Dorsolateral prefrontal cortex (tissue), 122 donors: ENCODE measurements at places on chromosomes 13 and 19.

- no peak for DNase-seq
Measured at GRCh38 chr13:98940325-98941001, 37.4 kb downstream of the DOCK9 start.

GRCh38 chr13:113817860-113818691, 45.8 kb downstream of the GAS6 start:
- no peak for DNase-seq

- no peak for DNase-seq
Measured at GRCh38 chr13:77728265-77729125, 31.0 kb downstream of the SLAIN1 start.

- no peak for DNase-seq
Measured at GRCh38 chr13:24274452-24275021, 34.8 kb upstream of the C1QTNF9 start.

- no peak for DNase-seq
Measured at GRCh38 chr13:110298505-110299282, 8.3 kb downstream of the COL4A1 start.

GRCh38 chr13:20869540-20869939, 33.0 kb downstream of the XPO4 start:
- DNase-seq: no peak

- no peak for DNase-seq
Measured at GRCh38 chr13:69487576-69487975, 620.0 kb upstream of the ATXN8OS start.

GRCh38 chr13:40060296-40061007, 405.0 kb downstream of the COG6 start:
- DNase-seq: peak; percentile 50

DNA sequence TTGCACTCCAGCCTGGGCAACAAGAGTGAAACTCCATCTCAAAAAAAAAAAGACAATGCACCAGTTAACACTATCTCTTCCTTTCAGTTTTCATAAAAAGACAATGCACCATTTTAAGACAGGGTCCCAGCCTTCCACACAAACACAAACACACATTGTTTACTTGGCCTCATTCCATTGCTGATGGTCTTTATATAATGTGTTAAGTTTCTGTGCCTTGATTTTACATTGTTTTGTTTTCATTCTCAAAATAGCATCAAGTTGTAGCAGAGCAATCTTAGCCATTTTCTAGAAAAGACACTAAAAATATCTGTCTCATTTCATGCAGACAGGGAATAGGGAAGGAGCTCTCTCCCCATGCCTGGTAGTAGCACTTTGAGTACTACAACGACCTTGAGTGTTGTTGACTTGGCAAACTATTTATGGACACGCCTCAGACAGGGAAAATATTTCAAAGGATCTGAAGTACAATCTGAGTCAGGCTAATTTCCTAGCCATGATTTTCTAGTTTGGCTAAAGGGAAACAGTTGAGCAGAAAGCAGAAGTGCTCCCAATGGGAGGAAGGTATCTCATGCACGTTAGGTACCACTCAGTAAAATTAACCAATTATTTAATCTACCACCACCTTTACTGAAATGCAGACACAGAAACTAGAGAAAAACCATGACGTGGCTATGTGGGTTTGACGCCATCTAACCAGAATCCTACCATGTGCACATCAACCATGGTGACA, 120.6 kb downstream of the ABCC4 start:
- no peak for DNase-seq

DNA sequence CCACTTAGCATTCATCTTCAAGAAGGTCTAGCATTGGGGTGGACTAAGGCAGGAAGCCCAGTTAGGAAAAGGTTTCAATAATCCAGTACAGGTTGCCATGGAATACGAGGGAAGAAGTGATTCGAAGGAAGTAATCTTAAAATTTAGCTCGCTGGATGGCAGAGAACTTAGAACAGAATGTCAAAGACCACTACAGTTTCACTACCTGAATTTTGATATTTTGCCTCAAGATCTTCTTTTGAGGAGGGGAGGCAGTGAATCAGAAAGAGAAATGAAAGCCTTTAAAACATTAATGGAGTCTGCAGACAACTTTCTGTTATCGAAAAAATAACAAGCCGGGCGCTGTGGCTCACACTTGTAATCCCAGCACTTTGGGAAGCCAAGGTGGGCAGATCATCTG, 7.0 kb upstream of the RAB8A start:
- DNase-seq: no peak

- no peak for DNase-seq
Measured at GRCh38 chr19:7427944-7428343, 60.9 kb downstream of the PEX11G start.

DNA sequence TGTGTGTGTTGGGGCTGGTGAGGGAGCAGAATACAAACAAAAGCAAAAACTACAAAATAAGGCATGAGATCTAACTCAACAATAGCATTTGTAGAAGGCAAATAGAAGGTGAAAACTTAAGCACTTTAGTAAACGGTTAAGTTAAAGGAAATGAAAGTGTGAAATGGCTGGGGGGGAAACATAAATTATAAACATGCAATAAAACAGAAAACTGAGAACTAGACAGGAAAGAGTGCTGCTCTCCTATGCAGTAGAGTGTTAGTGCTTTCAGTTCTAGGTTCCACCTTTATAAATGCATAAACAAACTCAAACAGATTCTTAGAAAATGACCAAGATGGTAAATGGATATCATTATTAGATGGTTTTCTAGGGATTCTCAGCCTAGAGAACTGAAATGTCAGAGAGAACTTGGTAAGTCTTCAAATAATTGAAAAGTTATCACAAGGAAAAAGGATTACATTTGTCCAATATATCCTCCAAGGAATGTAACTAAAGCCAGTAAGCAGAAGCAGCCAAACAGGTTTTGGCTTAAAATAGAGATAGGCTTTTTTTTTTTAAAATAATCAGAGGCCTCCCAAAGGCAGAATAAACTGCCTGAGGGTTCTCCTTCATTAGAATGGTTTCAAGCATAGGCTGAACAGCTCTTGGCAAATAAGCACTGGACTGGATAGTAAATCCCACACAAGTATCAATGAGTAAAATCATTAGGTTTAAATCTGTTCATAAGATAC, 23.3 kb downstream of the RBM26 start:
- DNase-seq: no peak

- DNase-seq: no peak
Measured at GRCh38 chr19:43518051-43518450, 8.9 kb downstream of the ETHE1 start.

- DNase-seq: no peak
Measured at GRCh38 chr19:30631033-30631370, 258.8 kb downstream of the ZNF536 start.

- DNase-seq: no peak
Measured at GRCh38 chr13:99656844-99657381, 155.6 kb downstream of the TM9SF2 start.

GRCh38 chr13:99659226-99659625, 158.0 kb downstream of the TM9SF2 start:
- DNase-seq: no peak

DNA sequence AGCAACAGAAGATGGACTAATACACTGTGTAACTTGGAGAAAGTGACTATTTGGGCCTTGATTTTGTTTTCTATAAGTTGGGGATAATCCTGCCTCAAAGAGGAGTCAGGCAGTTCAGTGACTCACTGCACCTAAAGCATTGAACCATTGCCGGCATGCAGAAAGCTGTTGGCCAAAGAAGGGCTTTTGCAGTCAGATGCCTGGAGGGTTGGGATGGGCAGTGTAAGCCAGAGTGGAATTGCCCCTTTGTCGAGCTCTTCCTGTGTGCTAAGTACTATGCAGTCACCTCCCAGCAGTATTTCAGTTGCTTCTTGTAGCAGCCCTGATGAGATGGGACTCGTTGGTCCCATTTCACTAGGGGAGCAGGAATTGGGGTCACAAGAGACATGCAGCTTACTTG, 11.1 kb downstream of the ZNF473 start:
- DNase-seq: no peak

GRCh38 chr19:33231511-33231910, 5.9 kb upstream of the SLC7A10 start:
- DNase-seq: no peak

DNA sequence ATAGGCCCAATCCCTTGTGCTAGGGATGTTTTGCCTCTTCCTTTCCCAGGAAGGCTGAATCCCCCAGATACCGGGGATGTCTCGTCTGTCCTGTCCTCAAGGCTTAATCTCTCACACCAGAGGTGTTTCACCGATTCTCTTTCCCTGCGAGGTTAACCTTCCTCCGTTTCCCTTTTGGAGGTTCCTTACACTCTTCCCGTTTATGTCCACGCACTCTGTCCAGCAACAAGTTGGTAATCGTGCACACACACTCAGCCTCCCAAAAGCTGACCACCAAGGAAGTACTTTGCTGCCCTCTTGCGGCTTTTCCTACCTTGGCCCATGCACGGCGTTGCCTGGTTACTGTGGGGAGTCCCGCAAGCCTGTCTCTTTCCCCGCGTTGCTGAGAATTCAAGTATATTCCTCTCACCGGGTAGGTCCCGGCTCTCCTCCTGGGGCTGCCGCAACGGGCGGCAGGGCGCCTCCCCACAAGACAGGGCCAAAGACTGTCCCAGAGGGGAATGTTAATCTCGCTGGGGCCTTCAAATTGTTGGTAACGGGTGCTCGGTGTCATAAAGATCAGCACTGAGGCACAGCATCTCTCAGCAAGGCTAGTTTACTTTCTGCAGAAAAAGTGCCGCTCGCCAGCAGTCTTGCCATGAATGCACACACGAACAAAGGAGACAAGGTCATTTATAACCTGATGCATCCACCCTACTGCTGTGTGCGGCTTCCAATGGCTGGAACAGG, 36.7 kb upstream of the CD177 start:
- DNase-seq: no peak

GRCh38 chr19:33394723-33395560, 21.4 kb downstream of the CEBPG start:
- no peak for DNase-seq

GRCh38 chr13:108342369-108343289, 73.1 kb downstream of the TNFSF13B start:
- DNase-seq: peak; percentile 16

DNA sequence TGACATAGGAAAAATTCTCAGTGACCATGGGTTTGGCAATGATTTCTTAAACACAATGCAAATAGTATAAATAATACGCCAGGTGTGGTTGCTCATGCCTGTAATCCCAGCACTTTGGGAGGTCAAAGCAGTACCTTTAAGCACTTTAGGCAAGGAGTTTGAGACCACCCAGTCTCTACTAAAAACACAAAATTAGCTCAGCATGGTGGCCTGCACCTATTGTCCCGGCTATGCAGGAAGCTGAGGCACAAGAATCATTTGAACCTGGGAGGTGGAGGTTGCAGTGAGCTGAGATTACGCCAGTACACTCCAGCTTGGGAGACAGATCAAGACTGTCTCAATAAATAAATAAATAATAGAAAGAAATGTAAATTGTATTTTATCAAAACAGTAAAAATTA, 356.5 kb upstream of the SLITRK6 start:
- DNase-seq: no peak

DNA sequence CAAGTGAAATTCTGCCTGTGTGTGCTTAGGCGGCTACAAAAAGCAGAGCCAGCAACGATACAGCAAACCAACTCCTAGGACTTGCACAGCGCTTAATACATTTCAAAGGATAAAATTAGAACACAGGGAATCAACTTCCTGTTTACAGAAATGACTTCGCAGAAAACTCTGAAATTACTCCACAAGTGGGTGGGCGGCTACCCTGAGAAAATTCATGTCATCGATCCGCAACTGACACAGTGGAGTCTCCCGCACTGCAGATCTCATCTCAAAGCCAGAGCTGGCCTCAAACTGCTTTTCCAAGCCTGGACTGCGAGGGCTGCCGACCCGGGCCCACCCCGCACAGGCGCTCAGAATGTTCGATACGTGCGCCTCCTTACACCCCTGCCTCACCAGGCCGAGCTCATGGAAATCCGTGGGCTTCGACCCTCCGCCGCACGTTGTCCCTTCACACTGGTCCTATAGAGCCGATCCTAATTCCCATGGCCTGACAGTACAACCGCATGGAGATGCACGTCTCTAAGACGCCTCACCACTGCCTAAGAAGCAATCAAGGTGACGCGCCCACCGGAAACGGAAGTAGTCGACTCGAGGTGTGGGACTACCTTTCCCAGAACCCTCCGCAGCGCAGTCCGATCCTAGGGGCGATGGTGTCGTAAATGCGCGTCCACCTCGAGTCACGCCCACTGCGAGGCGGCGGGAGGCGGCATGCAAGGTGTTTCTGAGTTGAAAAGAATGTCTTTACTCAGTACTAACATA, at the start of gene ZNF229:
Gene ZNF229 (minus strand): TSS at position 557 of the 759 bp plus-strand sequence. CDS start 5,625 bp downstream, outside the sequence.
- DNase-seq: peak; percentile 89

GRCh38 chr13:67228031-67228430, 2.1 kb downstream of the PCDH9 start:
- DNase-seq: no peak

DNA sequence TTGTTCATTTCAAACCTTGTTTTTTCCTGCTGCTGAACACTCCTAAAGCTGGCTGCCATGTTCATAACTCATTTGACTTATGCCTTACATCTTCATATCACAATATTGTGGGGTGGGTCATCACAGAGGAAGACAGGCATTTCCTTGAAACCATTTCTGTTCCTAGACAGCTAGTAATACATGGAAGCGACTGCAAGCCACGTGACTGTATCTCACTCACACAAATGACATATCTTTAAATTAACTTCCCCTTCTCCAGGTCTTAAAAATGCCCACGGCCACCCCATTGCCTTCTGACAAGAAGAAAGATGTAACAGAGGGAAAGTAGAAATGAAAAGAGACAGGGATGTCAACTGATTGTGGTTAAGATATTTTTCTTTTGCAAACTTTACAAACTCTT, 236.8 kb downstream of the LMO7 start:
- DNase-seq: no peak

- DNase-seq: no peak
Measured at GRCh38 chr13:68185444-68186141, 955.5 kb upstream of the PCDH9 start.

GRCh38 chr19:49057636-49058234, at the start of gene CGB7:
Gene CGB7, minus strand, starts transcription at chr19:49057749. Its CDS starts 2,374 bp downstream, at chr19:49055375.
- DNase-seq: no peak

DNA sequence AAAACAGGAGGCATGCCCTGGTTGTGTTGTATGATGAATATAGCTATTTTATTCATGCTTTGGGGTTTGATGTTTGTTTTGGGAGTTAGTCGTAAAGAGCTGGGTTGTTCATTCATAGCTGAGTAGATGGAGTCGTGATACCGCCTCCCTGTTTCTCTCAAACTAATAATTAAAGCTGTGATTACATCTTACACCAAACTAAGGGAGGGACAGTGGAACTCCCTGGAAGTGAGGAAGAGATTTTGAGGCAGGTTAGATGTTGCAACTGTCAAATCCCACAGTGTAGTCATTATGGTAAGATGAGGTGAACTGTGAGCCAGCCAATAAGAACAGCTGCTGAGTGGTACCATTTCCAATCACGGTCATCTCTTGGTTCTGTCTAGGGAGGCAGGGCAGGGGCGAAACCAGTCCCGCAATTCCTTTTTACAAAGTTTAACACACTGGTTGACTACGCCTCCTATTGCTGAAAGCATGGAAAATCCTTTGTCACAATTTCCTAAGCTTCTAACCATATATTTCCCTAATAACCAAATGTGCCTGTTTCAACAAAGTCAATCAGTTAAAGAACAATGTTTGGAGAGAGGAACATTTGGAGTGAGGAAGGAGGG, 207.6 kb upstream of the SERP2 start:
- no peak for DNase-seq
